ENCODE measurements at places on chromosomes 6 and 20.

GRCh38 chr6:45253453-45253852 lies 74.7 kb upstream of the RUNX2 start:
- no peak for DNase-seq

- no peak for DNase-seq
These were observed 219.3 kb upstream of the HSF2 start for GRCh38 chr6:122180132-122180531.

DNA sequence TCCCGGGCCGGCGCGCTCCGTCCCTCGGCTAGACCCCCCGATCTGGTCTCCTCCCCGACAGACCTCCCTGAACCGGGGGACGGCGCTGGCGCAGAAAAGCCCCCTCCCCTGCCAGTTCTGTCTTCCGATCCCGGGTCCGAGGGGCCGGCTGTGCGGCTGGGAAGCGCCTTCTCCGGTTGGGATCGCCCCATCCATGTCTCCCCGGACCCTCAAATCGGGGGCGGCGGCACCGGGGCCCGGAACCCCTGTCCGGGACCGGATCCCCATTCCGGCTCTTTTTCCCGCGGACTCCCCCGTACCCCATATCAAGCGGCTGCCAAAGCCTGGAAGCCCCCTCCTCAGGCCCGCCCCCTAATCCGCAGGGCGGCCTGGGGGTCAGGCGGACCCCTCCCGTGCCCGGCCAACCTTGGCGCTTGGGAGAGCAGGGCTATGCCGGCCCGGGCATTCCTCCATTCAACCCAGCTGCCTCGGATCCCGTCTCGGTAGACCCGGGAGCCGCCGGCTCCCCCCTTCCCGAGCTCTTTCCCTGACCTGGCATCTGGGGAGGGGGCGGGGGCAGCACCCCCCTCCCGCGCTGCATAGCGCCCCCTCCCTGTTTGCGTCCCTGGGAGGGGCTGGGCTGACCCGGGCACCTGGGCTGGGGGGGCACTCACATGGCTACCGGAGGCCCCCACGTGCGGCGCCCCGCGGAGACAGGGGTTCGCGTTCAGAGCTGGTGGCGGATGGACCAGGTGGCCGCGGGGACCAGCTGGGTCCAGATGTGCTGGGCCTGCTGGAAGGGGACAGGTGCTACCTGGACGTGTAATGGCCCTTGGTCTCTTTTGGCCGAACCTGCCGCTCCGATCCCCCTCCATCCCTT lies 643 bp downstream of the DLGAP4 start:
- DNase-seq, result no peak

DNA sequence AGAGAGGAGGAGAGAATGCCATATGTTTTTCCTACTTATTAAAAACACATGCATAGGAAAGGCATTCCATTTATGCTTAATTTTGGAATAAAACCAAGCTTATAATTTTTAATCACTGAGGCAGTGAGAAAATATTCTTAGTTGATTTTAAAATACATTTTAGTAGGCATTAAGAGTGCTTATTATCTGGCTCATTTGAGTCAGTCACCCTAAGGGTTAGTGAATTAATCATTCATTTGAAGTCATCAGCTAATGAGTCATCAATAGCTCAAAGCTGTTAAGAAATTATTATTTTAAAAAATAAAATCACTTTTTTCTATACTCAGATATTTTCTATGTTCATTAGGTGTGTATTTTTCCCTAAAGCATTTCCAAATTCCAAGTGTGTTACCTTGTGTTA lies 81.6 kb downstream of the TMEM200A start:
- DNase-seq, result no peak

- no peak for DNase-seq
These were observed 20.5 kb upstream of the GJA10 start for GRCh38 chr6:89873721-89874120.

GRCh38 chr20:25299806-25300205 lies 51.9 kb downstream of the PYGB start:
- no peak for DNase-seq

DNA sequence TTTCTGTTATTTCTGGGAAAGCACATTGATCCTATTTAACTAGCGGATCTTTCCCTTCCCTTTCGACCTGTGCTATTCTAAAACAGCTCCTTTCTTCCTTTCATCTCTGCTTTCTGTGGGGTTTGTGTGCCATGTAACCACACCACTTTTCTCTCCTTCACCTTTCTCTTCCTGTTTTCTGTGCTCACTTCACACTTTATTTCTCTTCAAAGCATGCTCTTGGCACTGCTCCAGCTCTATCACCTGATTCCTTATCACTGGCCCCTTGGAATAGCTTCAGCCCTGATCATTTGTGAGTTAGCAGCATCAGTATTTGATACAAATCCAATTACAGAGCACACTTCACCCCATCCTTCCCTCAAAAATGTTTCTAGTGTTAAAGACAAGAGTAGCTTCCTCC lies 8.1 kb upstream of the METTL24 start:
- DNase-seq, result no peak

GRCh38 chr6:3349388-3350251 lies 90.9 kb downstream of the PSMG4 start:
- DNase-seq, result no peak

DNA sequence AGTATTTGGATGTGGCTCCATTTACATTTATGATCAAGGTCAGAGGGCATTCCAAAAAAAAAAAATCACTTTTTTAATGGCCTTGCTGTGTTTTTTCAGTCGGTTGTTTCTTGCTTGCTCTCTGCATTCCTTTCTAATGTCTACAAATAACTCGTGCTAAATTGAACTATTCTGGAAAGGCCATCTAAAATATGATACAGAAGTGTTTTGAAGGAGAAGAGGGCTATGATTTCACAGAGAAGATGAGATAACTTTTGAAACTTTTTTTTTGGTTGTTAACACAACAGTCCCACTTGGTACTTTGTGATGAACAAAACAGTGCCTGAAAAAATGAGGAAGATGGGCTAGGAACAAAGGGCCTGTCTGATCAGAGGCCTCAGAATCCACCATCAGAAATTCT lies 156.1 kb upstream of the SMLR1 start:
- DNase-seq, result no peak

- no peak for DNase-seq
These were observed 336.4 kb upstream of the BTBD3 start for GRCh38 chr20:11581271-11581670.

- peak; percentile 77 for DNase-seq
These were observed 82.6 kb upstream of the CNKSR3 start for GRCh38 chr6:154593122-154593521.

DNA sequence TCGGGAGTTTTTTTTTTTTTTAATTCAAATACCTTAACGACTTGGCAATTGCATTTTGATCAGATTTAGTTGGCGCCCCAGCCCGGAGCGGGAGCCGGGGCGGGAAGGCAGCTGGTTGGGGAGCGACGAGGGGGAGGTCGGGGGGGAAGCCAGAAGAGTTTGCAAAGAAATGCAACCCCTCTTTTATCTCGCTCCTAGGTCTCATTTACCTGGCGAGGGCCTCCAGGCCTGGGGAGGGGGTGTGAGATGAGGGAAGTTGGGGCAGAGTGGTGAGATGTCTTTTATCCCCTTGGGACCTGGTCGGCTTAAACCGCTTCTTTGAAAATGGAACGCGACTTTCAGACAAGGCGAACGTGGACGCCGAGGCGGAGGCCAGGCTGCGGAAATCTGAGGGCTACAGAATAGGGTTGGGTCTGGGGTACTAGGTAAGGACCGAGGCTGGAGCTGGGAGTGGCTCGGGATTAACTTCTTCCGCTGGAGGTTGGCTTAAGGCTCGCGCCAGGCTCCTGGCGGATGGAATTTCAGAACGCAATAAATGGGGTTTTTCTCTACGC lies 40.3 kb downstream of the NCR2 start:
- DNase-seq, result no peak

DNA sequence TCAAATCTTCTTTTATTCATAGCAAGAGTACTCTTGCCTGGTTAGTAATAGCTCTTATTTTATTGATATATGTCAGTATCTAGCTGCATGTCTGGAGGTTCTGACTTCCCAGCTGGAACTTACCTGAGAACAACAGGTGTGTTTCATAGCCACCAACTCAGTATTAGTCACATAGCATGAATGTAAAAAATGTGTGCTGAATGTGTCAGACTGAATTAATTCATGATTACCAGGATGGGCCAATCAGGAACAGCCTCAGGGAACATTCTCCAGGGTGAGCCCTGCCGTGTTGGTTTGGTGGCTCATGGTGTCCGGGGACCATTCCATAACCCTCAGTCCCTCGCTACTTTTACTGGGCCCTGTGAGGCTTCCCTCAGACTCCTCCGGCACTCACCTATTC lies 99.7 kb downstream of the TULP4 start:
- no peak for DNase-seq

GRCh38 chr6:129697788-129698187 lies 12.2 kb downstream of the ARHGAP18 start:
- DNase-seq, result no peak

- DNase-seq, result no peak
These were observed 34.6 kb upstream of the RNF8 start for GRCh38 chr6:37319156-37319555.

DNA sequence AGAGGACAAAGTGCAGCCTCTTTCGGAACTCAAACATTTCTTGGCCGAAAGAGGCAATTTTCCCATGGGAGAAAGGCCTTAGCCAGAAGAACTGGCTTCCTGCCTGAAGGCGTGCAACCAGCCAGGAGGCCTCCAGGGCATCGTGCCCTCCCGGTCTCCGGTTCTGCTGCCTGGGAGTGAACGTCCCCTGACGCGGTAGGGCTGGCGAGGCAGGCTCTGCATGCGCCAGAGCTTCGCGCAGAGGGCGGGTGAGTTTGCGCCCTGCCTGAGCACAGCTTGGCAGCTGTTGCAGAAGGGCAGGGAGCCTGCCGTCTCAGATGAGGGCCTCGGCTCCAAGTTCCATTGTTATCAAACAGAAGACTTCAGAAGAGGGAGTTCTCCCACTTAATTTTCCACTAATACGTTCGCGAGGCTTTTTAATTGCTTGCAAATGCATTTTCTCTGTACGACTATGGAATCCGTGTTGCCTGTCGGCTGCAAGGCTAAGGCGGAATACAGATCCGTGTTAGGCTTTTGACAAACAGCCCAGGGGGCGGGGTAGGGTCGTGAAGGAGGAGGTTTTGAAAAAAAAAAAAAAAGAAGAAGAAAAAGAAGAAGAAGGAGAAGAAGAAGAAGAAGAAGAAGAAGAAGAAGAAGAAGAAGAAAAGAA lies 5.5 kb upstream of the TFAP2D start:
- no peak for DNase-seq

- DNase-seq, result no peak
These were observed 12.4 kb upstream of the F13A1 start for GRCh38 chr6:6332811-6333244.

GRCh38 chr6:69985180-69985579 lies 118.8 kb downstream of the COL19A1 start:
- DNase-seq, result no peak

DNA sequence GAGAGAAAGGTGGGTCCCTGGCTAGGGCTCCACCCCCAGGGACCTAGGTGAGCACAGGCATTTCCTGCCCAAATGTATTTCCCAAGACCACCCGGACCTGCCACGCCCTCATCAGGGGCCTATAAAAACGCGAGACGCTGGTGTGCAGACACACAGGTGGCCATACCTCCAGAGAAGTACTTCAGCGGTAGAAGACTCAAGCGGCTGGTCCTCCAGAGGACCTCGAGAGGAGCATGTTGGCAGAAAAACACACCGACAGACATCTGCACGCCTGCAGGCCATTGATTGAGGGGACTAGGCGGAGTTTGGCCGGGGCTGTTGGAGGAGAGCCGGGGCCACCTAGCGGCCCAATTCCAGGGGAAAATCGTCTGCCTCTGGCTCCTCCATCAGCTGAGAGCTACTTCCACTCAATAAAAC lies 695.8 kb upstream of the MMS22L start:
- no peak for DNase-seq

DNA sequence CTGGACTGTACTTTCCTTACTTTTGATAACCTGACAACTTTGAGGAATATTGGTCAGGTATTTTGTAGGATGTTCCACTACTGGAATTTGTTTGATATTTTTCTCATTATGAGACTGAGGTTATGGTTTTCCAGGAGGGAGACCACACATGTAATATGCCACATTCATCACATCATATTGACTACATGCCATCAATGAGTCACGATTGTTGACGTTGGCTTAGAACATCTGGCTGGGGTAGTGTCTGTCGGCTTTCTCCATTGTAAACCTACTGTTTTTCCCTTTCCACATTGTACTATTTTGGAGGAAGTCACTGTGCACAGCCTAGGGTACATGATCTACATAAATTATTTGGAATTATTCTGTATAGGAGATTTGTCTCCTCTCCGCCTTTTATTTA lies 1.4 kb upstream of the STX11 start:
- DNase-seq, result no peak

DNA sequence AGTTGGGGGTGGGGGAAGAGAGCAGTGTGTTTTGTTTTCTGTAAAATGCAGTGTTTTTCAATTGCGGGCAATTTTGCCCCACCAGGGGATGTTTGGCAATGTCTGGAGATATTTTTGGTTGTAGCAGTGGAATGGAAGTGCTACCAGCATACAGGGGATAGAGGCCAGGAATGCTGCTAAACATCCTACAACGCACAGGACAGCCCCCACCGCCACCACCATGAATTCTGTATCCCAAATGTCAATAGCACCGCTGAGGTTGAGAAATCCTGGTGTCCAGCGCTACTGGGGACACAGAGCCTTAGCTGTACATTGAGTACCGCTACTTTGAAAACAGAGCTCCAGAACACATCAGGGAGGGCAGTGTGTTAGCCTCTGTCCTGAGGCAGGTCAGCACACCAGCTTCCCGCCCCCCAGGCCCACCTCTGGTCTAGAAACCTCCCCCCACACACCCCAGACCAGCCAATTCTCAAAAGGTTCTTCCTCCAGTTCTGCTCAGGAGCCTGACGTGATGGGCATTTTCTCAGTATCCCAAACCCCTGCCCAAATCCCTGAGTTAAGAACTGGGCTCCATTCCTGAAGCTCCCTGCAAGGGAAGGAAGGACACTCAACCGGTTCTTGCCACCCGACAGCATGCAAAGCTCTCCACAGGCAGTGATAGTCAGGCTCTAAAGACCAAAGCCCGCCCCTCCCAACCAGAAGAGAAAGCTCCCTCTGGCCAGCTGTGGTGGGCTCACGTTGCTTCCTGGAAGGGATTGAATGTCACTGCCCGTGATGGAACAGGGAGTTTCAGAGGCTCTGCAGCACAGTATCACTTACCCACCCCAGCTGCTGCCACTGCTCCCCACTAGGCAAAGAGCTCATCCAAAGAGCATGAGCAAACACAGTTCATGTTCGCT lies 321.5 kb upstream of the JARID2 start:
- DNase-seq, result peak; percentile 67

GRCh38 chr20:57180954-57181353 lies 85.5 kb downstream of the BMP7 start:
- no peak for DNase-seq

DNA sequence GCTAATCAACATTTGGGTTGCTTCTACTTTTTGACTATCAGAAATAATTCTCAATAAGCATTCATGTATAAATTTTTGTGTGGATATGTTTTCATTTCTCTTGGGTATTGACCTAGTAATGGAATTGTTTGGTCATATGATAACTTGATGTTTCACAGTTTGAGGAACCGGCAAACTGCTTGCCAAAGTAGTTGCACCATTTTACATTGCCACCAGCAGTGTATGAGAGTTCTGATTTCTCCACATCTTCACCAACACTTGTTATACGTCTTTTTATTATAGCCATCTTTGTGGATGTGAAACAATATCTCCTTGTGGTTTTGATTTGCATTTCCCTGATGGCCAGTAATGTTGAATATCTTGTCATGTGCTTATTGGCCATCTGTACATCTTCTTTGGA lies 42.6 kb upstream of the TGM2 start:
- no peak for DNase-seq

GRCh38 chr20:61896058-61896961 lies 169.4 kb downstream of the TAF4 start:
- peak; percentile 11 for DNase-seq

GRCh38 chr20:39553120-39553519 lies 591.0 kb downstream of the DHX35 start:
- no peak for DNase-seq

- DNase-seq, result no peak
These were observed 5.5 kb downstream of the DYNLT1 start for GRCh38 chr6:158639056-158639455.

Data from NCI-H2081 (cell line).